ENCODE measurements at places on chromosomes 11 and 22.

GRCh38 chr11:128180441-128181087 lies 406.8 kb downstream of the ETS1 start:
- DNase-seq, result no peak

DNA sequence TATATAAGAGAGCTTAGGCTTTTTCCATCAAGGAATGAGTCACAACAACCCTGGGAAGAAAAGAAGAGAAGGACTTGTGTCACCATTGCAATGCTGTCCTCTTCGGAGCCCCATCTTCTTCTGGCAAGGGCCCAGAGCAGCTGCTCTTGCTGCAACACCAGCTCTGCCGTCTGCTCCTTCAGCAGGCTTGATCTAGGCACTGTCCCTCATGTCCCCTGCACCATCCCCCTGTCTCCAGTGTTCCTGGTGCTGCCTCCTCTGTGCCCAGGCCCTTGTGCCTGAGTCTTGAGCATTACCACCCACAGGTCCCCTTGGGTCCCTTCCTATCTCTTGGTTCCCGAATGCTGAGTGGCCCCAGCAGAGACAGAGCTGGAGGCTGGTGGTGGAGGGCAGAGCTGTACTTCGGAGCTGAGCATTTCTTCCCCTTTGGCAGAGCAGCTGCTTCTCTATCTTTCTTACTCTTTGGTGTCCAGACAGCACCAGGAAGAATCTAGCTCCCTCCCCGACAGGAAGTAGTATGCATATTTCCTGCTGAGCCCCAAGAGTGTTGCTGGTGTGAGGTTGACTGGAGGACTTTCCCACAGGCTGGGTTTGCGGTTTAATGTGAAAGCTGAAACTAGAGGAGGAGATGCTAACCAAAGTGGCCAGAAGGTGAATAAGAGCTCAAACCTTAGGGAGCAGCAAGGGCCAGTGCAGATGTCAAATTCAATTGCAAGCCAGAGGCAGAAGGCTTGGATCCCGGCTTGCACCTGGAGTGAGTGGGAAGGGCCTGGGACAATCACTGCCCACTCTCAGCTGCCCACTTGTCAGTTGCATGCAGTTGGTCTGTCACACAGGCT lies 27.8 kb downstream of the WEE1 start:
- DNase-seq, result no peak

DNA sequence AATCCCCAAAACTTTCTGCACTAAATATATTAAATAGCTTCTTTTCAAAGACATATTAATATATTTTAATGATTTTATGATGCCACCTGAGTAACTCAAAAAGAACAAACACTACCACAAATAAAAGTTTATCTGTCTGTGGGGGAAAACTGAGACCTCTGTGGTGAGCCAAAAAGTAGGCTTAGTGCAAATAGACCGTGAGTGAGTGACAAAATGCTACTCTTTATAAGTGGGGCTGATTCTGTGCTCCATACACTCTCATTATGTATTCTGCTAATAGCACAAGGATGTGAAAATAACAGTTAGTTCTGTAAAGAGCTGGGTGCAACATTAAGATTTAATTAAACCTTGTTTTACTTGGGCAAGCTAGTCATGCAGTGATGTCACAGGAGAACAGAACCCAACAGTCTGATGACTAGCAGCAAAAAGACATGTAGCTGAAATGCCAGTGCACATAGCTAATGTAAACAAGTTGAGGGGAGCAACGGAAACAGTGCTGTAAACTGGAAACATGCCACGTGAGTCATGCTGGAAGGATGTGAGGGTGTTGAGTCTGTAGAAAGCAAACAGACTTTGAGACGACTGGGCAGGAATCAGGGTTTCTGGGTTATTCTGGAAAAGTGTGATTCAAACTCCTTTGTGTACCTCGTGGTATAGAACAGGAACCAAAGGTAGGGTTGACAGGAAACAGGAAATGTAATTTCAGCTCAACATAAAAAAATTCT lies 1130.4 kb downstream of the LRRC4C start:
- DNase-seq, result peak; percentile 60

DNA sequence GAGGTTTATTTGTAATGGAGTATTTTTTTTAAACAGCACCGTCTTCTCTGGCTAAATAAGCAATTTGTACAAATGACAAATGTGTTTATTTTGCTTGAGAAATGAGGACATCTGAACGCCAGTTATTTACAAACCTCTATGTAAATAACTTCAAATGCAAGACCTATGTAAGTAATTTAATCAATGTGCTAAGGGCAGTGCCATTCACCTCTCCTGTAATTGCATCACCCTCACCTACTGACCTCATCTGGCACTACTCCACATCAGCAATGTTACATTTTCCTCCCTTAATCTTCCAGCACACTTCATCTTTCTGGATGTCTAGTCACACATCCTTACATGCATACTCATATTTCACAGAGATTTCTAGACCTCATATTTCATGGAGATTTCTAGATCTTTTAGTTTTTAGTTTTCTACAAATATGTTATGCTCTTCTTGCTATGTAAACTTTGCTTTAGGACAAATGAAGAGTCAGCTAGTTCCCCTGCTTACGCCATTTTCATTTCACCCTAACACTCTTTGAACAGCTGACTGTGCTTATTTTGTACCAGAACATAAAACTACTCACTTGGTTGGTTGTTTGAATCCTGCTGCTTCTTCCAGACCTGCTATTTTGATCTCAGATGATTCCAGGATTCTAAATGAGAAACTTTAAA lies 238.6 kb downstream of the GRM5 start:
- no peak for DNase-seq

- no peak for DNase-seq
Observed at GRCh38 chr22:26744892-26745808, 87.8 kb downstream of the MIAT start.

GRCh38 chr11:22276535-22276934 lies 61.6 kb upstream of the SLC17A6 start:
- no peak for DNase-seq

GRCh38 chr11:35412285-35412684 lies 7.1 kb downstream of the SLC1A2 start:
- DNase-seq, result no peak

DNA sequence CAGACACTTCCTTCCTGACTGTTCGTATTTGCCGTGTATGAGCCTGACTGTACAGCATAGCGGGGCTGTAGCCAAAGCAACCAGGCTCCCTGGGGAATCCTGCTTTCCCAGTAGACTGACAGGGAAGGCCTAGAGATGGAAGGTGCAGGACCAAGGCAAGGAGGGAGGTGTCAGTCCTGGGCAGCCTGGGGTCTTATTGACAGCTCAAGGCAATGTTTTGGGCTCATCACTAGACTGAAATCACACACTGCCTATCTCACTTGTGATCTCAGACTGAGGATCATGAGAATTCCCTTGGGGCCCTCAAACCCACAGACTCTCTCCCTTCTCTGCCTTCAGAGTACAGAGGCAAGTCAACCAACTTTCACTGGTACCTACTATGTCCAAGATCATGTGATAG lies 346.8 kb upstream of the NARS2 start:
- DNase-seq, result no peak

DNA sequence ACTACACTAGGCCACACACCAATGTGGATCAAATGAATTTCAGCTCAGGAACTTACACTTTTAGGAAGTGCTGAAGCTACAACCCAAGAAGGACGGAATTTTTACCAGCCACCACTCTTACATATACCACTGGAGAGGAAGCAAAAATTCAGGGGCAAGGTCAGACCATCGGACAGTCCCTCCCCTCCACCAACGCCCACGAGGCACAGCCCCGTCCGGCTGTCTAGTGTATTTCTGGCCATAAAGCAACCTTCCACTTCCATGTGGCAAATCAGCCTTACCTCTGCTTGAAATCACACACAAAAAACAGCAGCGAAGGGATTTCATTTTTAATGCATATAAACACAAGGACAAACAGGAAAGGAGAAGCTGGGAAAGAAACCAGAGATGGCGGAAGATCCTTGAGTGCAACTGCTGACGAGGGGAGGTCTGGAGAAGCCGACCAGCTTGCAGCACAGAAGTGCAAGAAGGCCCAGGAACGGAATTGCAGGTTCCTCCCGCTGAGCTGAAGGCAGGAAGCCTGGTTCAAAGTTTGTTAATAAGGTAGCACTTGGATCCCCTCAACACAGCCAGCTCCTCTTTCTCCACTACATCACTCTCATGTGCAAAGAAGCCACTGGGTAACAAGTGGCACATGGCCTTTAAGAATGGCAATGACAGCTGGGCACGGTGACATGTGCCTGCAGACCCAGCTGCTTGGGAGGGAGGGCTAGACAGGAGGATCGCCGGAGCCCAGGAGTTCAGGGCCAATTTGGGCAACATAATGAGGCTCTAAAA lies 71.5 kb downstream of the SHANK2 start:
- peak; percentile 17 for DNase-seq

DNA sequence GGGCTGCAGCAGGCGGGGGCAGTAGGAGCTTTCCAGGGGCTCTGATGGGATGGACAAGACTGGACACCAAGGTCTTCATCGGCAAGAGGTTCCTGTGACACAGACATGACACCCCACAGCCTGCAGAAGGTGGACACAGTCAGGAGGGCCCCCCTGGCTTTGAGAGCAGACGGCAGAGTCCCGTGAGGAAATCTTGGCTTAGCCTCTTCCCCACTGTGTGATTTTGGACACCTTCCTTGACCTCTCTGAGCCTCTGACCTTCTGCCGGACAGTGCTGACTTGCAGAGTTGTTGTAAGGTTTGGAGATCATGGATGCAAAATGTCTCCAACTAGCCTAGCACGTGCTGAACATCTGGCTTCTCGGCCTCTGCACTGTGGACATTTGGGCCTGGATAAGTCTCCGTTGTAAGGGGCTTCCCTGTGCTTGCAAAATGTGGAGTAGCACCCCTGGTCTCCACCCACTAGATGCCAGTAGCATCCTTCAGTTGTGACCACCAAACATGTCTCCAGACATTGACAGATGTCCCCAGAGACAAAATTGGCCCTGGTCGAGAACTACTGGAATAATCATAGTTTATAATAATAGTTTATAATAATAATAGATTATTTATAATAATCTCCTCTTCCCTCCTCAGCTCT lies 54.6 kb downstream of the MCM5 start:
- no peak for DNase-seq

DNA sequence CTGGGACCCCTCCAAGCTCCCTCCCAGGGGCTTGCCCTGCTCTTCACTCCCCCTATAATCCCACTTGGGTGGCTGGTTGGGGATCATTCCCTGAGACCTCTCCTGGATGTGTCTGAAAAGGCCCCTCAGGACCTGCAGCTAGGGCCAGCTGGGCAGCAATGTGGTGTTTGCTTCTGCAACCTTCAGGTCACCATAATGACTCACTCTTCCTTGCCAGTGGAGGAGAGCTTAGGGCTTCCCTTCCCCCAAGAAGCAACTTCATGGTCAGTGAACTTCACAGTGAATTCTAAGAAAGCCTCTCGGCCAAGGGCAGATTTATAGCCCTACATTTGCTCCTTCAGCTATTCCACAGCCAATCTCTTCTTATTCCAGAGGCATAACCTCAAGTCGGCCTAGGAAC lies 45.1 kb upstream of the TSPAN18 start:
- no peak for DNase-seq

DNA sequence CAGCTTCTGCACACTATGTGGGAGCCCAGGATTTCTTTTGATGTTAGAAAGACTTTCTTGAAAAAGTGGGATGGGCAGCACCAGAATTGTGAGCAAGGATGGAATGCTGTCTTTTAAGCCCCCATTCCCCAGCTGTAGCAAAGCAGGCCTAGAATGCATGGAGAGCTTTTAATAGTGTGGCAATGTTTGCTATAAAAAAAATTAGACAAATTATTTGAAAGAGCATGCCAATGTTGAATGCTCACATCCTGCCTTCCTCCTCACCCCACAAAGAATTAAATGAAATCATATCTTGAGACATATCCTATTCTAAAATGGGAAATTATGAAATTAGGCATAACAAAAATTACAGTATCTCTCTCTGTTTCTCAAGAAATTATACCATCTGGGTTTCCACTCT lies 154.7 kb downstream of the C11orf91 start:
- DNase-seq, result no peak

DNA sequence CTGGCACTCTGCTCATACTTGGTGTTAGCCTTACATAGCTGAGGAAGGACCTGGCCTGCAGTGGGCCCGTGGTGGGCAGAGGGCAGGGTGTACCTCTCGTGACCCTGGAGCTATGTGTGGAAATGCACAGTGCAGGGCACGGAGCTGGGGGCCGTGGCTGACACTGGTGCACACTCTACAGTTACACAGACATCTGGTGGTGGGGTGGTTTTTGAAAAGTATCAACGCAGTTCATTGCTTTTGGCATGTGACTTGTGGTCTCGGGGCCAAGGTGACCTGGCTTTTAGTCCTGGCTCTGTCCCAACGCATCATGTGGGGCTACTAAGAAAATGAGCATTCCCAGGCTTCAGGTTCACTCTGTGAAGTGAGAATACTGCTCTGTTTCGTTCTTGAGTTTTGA lies 553.6 kb downstream of the NTM start:
- no peak for DNase-seq

GRCh38 chr11:15988693-15989231 lies 367.6 kb downstream of the SOX6 start:
- DNase-seq, result no peak

DNA sequence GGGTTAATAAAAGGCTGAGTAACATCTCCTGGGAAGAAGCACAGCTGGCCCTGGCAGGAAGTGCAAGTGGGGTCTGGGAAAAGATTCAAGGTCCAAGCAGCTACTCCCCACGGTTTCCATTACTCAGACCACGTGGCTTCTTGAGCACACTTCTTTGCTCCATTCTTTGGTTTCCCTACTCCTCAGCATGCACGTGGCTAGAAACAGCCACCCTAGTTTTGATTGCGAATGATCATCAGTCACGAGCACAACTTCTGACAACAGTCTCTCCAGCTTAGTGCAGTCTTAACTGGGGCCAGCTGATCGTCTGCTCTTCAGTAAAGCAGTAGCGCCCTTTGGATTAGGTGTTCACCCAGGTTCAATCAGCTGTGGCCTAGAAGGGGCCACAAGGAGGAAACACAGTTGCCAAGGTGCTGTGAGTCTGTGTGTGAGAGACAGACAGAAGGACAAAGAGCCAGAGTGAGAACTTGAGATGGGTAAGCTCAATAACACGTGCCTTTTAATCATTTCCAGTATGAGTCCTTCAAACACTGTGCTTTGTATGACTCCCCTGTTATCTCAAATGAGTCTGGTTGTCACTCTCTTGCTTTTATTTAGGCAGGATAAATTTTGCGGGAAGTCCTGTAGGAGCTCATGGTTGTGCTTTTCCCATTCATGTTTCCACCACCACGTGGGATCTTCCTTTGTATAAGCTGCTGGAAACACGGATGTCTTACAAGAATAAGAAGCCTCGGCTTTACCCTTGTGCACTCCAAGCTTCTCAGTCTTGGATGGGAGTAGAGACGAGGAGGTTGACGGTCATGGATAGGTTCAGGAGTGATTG lies 901 bp upstream of the PARVA start:
- DNase-seq, result peak; percentile 61

DNA sequence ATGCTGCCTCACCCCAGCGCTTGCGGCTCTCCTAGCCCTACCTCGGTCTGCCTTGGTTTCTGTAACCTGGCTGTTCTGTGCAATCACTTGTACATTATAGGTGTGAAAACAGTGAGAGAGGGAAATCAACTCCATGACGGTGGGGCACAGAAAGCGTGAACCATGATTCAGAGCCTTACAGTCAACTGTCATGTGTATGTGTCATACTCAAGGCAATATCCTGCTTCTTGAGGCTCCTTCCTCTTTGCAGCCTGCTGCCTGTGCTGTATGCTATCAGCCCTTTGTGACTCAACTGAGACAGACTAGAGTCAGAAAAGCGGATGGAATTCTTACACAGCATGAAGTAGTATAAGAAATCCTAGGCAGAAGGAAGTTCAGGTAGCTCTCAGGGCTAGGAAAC lies 2.1 kb downstream of the NRIP3 start:
- no peak for DNase-seq

Measured in right forelimb (tissue), 1 donor.